Spleen (tissue), 13 donors: ENCODE measurements at places on chromosomes 12 and 14. TPM values are rescaled to one million over a fixed set of nuclear protein-coding genes. Genes with fewer than 3 reads are reported as not detected.

The FSCB gene
- not detected for total RNA-seq

- no peak for DNase-seq
Observed at GRCh38 chr14:94005324-94006073, 8.4 kb downstream of the CCDC197 start.

The KCTD10 gene
- 47.9 TPM for total RNA-seq

The SLC25A3 gene
- 443 TPM for total RNA-seq

GRCh38 chr14:97290977-97291376 is 493.8 kb downstream of the VRK1 start:
- no peak for DNase-seq

The KLRC4 gene
- 6.7 TPM for total RNA-seq

DNA sequence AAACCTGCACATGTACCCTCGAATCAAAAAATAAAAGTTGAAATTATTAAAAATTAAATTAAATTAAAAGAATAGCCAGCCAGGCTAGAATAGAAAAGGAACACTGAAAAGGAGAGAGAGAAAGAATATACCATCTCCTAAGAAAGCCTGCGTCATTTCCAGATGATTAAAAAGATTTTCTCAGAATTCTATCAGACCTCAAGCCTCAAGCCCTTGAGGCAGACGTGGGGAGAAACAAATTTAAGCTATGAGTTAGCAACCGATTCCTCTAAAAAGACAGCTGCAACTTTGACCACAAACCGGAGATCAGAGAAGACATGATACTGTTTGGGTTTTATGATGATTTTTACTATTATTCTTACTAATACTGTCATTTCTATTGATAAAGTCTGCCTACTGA is 138.3 kb downstream of the KSR2 start:
- DNase-seq = no peak

- DNase-seq = no peak
Observed at GRCh38 chr14:22478670-22479069, 110.4 kb downstream of the DAD1 start.

- no peak for DNase-seq
Observed at GRCh38 chr14:28876572-28876945, 110.0 kb downstream of the FOXG1 start.

GRCh38 chr12:50102646-50103309 is 1.0 kb upstream of the GPD1 start:
- no peak for DNase-seq

The PCBP2 gene
- 649 TPM for total RNA-seq

The BEGAIN gene
- total RNA-seq = 10.0 TPM

- peak; percentile 80 for DNase-seq
Observed at GRCh38 chr12:130031571-130032189, 127.9 kb upstream of the TMEM132D start.

- no peak for DNase-seq
Observed at GRCh38 chr12:110780448-110780847, 37.8 kb upstream of the PPP1CC start.

The SLC6A13 gene
- total RNA-seq = not detected

GRCh38 chr12:109949089-109949488 is 47.1 kb downstream of the GIT2 start:
- no peak for DNase-seq

GRCh38 chr12:104823985-104824461 is 134.1 kb downstream of the SLC41A2 start:
- peak; percentile 78 for DNase-seq

DNA sequence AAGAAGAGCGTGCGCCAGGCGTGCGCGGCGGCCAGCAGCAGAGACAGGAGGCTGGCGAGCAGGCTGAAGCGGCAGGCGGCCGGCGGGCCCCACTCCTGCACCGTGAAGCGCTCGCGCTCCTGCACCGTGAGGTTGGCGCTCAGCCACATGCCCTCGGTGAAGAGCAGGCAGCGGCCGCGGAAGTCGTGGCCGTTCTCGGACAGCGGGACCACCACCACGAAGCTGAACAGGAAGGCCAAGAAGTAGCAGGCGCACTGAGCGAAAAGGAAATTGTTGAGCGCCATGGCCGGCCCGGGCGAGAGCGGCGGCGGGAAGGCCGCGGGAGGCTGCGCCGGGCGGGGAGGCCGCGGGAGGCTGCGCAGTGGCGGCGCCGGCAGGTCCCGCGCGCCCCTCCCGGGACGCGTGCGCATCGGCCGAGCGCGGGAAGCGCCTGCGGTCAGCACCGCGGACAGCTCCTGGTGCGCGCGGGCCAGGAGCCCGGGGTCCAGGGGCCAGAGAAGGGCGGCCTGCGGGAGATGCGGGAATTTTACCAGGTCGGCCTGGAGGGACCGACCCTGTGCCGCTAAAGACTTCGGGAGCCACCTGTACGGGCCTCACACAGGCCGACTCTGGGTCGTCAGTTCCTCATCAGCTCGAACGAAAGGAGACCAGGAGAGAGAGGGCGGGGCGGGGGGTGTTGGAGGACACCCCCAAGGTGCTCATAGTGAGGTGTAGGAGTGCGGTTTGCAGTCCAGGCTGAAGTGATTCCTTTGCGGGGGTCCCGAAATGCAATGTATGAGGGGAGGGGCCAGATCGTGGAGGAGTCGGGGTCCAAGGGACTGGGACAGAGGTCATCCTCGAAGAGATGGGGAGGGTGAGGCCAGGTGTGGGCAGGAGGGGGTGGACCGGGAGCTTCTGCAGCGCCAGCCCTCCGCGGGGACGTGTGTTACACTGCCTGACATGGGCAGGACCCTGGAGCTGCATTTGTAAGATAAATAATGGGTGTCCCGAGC is at the start of gene TMEM179:
TSS of gene TMEM179 (minus strand) at position 315 of the 992 bp plus-strand sequence. CDS start at position 284, 31 bp downstream.
- DNase-seq = peak; percentile 34

DNA sequence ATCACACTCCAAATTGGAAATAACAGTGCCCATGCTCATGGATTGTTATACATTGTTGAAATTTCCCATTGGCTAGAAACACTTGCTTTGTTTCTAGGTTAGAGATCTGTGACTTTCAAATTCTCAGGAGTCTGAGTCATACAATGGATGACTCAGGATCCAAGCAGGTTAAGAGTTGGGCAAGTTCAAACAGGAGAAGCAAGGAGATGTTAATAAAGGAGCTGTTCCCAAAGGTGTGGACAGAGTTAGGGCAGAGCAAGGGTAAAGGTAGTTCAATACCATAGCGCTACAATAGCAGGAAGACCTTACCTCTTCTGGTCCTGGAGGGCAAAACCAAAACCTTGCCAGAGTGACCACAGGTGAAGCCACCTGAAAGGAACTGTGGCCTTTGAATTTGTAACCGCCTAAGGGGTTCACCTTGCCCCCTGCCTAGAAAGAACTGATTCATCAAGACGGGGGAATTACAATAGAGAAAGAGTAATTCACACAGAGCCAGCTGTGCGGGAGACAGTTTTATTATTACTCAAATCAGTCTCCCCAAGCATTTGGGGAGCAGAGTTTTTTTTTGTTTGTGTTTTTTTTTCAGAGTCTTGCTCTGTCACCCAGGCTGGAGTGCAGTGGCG is 4.2 kb upstream of the AMN1 start:
- DNase-seq = no peak

The WDHD1 gene
- total RNA-seq = 3.4 TPM

DNA sequence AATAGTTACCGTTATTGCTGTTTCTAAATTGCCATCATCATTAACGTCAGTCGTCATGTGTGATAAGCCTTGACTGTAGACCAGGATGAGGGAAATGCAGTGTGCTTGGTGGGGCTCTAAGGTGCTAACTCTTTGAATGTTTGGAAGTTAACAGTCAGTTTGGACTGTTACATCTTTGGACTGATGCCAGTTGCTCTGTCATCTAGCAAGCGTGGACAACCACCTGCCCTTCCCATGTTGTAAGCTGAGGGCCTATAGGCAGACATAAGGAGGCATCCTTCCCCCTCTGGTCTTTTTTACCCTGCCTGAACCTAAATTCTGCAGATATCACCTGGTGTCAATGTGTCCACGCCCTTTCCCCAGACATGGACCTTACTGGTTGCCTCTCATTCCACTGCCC is 94.4 kb downstream of the PPP2R5C start:
- no peak for DNase-seq

DNA sequence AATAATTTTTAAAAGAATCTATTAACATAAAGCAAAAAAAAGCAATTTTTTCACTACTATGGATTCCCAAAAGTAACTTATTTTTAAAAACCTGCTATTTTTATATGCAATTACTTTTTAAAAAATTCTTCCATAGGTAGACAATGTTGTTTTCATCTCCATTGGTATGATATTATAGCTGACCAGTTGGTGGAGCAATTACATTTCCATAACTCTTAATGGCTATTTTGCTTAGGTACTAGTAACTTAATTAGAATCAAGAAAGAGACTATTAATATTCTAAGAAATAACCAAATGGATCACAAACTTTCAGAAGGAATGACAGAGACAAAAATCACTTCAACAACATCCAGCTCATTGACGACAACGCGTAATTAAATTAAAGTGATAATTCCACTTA is 64.7 kb upstream of the PTCSC3 start:
- DNase-seq = no peak

- DNase-seq = no peak
Observed at GRCh38 chr14:70093156-70093555, 95.6 kb downstream of the SLC8A3 start.

DNA sequence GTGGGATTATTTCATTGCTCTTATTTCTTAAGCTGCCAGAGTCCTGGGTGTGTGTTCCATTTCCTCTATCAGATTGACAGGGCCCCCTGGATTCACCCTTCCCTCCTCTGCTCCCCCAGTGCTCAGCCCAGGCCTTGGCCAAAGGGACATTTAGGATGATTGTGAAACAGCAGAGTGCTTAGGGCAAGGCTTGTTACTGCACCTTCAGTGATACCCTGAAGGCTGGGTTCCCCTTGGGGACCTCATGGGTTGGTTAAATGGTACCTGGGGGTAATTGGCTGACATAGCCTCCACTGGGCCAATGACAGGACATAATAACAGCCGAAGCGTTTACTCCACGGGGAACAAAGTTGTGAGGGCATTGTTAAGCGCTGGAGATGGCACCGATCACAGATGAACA is 1.3 kb upstream of the KRT72 start:
- DNase-seq = no peak

The ZDHHC22 gene
- total RNA-seq = not detected

The TAS2R14 gene
- 2.5 TPM for total RNA-seq

GRCh38 chr12:53572134-53572758 is 53.9 kb downstream of the ATF7 start:
- no peak for DNase-seq

GRCh38 chr12:915090-915489 is 34.4 kb downstream of the RAD52 start:
- DNase-seq = no peak

DNA sequence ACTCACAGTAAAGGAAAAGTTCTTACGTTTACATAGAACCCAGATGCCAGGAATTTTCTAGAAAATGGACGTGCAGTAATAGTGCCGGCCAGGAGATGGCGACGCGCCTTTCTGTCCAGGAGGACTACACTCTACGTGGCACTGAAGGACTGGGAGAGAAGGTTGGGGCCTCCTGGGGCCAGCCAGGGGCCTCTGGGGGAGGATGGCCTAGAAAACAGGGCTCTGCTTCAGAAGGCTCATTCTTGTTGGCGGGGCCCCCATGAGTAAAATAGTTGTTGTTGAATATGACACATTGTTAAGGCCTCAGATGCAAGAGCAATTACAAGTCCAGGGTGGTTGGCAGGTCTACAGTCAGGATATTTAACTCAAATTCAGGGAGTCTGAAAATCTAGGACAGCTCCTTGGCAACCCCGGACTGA is 120.1 kb upstream of the MAX start:
- peak; percentile 86 for DNase-seq

GRCh38 chr12:42854208-42854607 is 264.7 kb upstream of the PRICKLE1 start:
- no peak for DNase-seq
